ENCODE measurements at places on chromosomes 13 and 19.

DNA sequence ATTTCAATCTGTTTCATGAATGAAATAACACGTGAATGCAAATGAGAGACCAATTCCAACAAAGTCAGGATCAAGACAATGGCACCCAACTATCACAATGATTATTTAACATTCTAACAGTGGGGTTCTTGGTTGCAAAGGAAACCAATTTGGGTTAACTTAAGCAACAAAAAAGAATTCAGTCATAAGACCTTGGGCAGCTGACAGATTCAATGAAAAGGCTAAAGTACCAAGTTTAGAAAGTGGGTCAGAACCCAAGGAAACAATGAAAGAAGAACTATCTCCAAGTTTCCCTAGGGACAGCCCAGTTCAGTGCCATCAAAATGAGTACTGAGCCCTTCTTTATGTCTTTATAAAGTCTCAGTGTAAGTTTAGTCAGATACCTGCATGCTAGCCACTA is 17.5 kb upstream of the SIGLEC14 start:
- DNase-seq: no peak

- no peak for DNase-seq
Observed at GRCh38 chr19:43482193-43482592, 16.8 kb upstream of the LYPD3 start.

- DNase-seq: no peak
Observed at GRCh38 chr13:31322702-31323405, 123.1 kb downstream of the B3GLCT start.

DNA sequence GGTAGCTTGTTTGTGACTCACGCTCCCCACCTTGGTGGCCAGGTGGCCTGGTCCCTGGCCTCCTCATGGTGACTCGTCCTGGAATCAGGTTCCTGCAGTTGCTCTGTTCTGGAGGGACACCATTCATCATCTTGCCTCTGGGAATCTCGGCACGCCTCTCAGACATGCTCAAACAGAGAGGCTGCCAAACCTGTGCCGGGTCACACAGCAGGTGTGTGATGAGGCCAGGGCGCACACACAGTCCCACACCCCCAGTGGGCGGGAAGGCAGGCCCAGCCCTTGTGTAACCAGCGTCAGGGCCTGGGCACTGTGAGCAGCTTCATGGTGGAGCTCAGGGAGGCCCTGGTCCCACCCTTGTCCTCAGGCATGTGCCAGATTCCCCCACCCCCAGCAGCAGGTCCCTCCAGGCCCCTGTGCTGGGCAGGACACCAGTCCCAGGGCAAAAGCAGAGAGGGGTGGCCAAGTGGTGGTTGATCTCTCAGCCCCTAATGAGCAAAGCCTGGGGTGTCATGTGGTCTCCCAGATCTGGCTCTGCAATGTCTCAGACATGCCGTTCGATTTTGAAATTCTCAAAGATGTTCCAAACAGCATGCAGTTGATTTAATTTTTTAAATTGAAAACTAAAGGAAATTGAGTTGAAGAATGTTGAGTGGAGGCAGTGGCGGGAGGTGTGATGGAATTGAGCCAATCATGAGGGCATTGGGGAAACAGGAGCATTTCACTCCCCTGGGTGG is 12.1 kb downstream of the CEBPA start:
- no peak for DNase-seq

DNA sequence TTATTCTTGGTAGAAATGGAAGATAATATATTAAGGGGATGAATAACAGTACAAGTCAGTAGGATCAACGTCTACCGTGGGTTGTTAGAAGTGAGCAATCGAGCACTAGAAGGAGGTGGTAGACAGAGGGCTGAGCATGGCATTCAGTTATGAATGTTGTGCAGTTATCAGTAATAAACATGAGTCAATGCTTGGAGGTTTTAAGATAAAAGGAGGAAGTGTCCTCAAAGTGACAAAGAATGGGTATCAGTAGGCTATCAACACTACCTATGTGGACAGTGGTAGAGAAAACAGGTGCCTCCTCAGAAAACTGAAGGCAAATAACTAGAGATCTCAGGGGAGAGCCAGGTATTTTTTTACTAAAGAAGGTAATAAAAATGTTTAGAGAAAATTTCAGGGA is 1607.0 kb downstream of the PCDH9 start:
- DNase-seq: no peak

DNA sequence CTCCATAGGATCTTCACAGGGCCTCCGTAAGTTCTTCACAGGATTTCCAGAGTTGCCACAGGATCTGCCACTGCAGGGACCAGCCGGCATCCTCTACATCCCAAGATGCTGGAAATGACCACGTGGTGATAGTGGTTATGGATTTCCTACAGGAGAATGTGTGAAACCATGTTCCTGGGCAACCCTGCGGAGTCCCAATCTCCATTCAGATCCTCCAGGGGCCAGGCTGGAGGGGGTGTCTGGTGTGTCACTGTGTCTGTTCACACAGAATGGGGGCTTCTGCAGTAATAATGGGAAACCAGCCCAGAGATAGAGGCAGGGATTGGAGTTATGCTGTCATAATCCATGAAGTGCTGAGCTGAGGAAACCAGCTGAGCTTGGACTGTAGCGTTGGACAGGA is 8.6 kb downstream of the LILRA6 start:
- DNase-seq: no peak

DNA sequence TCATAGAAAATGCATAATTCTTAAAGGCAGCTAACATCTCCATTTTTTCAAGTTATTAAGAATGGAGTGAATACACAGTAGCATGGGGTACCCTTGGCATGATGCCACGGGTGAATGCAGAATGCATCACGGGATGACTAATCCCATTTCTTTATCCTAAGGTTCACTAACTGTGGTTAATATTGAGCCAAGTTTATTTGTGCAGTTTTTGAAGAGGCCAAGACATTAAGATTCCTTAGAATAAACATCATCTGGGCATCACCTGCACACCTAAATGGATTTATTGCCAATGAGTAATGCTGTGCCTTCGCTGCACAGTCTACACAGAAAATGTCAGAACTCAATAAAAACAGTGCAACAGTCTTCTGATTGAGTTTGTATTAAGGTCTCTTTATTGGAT is 333.1 kb downstream of the GPC6 start:
- DNase-seq: no peak

DNA sequence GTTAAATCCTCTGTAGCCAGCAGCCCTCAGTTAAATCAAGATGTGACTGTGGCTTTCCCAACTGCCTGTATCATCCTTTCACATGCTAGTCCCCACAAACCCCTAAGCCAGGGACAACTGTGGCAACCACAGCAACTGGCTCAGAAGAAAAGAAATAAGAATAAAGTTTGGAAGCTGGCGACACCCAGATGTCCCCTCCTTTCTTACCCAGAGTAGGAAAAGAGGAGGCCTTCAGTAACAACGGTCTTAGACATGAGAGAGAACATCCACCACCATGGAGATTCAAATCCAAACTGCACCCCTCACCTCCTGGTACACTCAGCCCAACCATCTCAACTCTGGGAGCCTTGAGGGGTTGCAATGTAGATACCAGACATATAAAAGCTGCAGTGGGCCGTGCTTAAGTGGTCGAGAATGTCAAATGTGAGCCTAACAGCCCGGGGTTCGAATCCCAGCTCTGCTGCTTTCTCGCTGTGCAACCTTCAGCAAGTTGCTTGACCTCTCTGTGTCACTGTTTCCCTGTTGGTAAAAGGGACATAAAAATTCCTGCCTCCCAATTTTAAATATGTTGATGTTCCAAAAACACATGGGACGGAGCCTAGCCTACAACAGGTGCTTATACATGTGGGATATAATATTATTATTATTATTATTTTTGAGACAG is 23.8 kb downstream of the ZNRF4 start:
- DNase-seq: no peak

DNA sequence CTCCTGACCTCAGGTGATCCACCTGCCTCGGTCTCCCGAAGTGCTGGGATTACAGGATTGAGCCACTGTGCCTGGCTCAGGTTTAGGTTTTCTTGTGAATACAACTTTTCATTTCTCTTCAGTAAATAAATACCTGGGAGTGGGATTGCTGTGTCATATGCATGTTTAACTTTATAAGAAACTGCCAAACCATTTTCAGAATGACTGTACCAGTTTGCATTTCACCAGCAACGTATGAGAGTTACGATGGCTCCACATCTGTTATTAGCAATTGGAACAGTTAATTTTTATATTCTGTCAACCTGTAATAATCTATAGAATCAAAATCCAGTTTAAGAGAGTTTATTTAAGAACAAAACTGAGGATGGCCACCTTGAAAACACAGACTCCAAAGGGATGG is 52.2 kb downstream of the TEX26 start:
- no peak for DNase-seq

GRCh38 chr13:47299304-47299703 is 402.5 kb upstream of the HTR2A start:
- DNase-seq: no peak

DNA sequence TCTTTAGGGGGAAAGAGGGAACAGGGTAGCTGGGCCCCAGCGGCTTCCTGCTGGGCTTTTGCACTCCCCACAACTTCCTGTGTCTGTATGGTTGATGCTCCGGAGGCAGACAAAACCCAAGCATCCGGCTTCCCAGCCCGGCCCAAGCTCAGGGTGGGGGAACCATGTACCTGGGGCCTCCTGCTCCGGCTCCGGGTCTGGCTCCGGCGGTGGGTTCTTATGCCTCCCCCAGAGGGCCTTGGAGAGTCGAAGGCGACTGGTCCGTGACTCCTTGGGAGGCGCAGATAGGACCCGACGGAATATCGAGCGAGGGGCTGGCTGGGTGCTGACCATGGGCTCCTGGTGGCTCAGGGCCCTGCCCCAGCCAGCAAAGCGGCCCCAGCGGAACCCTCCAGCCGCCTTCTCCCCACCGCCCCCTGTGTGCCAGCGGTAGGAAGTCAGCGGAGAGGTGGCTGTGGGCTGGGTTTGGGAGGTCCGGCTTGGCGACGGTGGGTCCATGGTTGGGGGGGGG is 428 bp downstream of the RASAL3 start:
- peak; percentile 62 for DNase-seq

- DNase-seq: no peak
Observed at GRCh38 chr13:102260256-102260655, 141.6 kb downstream of the FGF14 start.

DNA sequence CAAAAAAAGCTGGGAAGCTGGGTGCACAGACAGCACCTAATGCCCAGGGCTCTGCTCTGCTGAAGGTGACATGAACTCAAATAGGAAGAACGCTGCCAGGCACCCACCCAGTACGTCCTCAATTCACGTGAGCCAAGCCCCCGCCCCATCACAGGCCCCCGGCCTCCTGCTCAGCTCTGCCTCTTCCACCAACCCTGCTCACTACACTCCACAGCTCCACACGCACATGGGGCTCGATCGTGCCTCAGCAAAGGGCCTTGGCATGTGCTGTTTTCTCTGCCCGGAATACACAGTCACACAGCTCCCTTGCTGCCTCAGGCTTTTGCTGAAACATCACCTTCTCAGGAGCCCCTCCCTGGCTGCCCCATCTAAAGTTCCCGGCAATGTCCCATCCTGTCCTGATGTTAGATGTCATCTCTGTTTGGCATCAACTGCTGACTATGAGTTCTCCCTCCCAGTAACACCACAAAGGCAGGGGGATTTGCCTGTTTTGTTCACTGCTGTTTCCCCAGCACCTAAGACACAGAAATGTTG is 2.3 kb downstream of the ATP13A1 start:
- peak; percentile 49 for DNase-seq

DNA sequence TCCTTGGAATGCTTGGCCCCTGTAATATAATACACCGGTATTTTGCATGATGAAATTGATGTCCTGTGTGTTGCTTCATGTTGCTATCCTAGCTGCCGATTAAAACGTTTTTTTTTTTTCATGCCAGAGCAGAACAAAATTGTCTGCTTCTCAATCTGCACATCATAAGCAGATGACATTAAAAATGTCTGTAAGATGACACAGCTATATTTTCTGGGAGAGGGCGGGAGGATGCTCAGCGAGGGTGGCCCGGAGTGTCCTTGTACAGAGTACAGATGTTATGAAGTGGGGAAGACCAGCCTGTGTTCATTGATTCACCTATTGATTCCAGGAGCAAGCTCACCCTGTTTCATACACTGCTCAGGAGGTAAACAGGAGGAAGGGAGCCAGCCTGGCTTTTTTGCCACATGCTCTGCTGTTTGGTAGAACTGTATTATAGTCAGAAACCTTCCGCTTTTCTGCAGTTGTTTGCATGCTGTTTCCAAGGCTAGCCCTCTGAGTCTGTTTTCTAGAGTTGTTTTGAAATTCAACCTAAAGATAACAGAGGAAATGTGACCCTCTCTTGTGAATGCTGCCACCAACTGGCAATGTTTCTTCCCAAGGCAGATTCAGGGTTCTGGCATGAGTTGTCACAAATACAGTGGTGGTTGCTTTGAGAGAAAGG is 4.7 kb upstream of the IRS2 start:
- no peak for DNase-seq
